Osteocyte (in vitro differentiated cells): ENCODE measurements at places on chromosomes 11 and 22. TPM values are rescaled to one million over a fixed set of nuclear protein-coding genes. Genes with fewer than 3 reads are reported as not detected.

DNA sequence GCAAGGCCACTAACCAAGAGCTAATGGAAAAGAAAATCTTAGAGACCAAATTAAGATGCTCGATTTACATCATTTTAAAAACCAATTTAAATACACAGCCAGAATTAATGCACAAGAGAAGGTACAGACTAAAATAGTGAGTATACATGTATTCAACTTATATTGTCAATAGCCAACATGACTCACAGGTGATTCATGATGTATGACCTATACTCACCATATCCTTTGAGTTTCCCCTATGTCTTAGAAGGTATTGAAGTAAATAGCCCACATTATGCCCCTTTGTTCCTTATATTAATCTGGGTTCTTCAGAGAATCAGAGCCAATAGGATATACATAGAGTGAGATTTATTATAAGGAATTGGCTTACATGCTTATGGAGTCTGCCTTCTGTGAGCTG is 97.5 kb upstream of the ANO3 start:
- DNase-seq = no peak

DNA sequence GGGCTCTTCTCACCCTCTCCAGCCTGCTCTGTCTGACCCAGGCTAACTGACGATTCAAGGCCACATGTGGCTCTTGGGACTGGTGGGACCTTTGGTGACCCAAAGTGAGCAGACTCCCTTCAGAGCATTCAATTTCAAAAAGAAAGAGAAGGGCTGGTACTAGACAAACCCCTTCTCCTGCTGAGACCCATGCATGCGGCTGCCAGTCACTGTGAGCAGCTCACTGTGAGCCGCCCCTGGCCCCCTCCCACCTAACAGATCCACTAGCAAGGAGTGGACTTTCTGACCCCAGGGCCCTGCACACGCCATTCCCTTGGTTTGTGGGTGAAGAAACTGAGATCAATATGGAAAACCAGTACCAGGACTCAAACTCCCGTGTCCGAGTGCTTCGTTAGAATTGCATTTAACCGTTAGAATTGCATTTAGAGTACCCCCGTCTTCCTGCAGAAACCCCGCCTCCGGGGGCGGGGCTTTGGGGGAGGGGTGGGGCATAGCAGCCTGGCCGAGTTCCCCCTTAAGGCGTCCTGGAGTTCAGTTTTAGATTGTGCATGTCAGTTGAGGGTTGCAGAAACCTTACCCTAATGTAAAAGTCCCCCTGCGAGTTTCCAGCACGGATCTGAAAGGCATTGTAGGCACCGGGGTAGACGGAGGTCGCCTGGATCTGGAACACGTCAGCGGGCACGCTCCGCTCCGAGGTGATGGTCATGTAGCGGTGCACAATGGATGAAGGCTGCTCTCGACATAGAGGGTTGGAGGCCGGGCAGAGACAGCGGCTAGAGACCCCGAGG is 5.1 kb downstream of the EFEMP2 start:
- no peak for DNase-seq

- no peak for DNase-seq
Measured at GRCh38 chr11:8759634-8760033, 77.0 kb downstream of the RPL27A start.

DNA sequence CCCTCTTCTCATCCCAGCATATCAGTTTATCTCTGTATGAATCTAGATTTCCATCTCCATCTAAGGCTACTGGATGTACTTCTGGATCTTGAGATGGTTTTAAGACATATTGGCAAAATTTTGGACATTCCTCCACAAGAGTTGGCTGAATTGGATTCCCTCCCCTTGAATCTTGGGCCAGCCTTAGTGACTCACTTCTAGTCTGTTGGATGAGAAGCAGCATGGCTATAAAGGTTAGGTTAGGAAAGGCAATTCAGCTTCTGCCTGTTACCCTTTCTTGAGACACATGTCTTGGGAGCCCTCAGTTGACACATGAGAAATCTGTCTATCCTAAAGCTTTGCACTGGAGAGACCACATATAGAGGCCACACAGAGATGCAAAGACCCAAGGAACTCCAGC is 73.0 kb upstream of the PGR start:
- DNase-seq = no peak

GRCh38 chr11:21653951-21654421 is 538.9 kb upstream of the ANO5 start:
- DNase-seq = no peak

DNA sequence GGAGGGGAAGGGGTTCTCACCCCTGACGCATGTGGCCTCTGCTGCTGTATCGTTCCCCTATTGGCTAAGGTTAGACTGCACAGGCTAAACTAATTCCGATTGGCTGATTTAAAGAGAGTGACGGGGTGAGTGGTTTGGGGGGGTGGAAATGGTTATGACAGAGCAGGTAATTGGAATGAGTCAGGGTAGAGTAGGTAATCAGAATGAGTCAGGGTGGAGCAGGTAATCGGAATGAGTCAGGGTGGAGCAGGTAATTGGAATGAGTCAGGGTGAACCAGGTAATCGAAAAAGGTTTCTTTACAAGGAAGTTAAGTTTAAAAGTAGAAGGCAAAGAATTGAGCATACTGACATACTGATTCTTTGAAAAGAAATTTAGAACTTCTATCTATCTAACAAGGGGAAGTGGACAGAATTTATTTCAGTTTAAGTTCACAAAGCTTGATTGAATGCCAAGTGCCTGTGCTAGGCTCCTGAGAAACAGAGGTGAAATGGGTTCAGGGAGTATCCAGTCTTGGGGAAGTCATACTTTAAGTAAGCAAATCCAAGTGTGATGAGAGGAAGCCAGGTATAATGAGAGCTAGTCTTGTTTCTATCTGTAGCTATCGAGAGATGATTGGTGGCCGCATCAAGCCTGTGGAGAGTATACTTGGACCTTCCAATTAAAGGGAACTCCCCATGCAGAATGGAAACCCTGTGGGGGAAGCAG is 58.0 kb downstream of the C11orf91 start:
- DNase-seq = peak; percentile 53

- DNase-seq = peak; percentile 94
Measured at GRCh38 chr11:67262731-67263675, 3.3 kb upstream of the GRK2 start.

The SLC22A6 gene
- total RNA-seq = not detected in 2 replicates
